ENCODE measurements at places on chromosomes 12 and 14. TPM values are rescaled to one million over a fixed set of nuclear protein-coding genes. Genes with fewer than 3 reads are reported as not detected.

PARP11 gene
- total RNA-seq, result 8.1 TPM

DDN gene
- 0.81 TPM for total RNA-seq

ALDH1L2 gene
- under 0.01 TPM for total RNA-seq

GRCh38 chr12:94563286-94563685 lies 87.1 kb downstream of the TMCC3 start:
- DNase-seq, result no peak

GRCh38 chr12:63893170-63893569 lies 48.7 kb downstream of the SRGAP1 start:
- no peak for DNase-seq

GRCh38 chr12:114676142-114676741 lies 7.7 kb downstream of the TBX3 start:
- no peak for DNase-seq

DNA sequence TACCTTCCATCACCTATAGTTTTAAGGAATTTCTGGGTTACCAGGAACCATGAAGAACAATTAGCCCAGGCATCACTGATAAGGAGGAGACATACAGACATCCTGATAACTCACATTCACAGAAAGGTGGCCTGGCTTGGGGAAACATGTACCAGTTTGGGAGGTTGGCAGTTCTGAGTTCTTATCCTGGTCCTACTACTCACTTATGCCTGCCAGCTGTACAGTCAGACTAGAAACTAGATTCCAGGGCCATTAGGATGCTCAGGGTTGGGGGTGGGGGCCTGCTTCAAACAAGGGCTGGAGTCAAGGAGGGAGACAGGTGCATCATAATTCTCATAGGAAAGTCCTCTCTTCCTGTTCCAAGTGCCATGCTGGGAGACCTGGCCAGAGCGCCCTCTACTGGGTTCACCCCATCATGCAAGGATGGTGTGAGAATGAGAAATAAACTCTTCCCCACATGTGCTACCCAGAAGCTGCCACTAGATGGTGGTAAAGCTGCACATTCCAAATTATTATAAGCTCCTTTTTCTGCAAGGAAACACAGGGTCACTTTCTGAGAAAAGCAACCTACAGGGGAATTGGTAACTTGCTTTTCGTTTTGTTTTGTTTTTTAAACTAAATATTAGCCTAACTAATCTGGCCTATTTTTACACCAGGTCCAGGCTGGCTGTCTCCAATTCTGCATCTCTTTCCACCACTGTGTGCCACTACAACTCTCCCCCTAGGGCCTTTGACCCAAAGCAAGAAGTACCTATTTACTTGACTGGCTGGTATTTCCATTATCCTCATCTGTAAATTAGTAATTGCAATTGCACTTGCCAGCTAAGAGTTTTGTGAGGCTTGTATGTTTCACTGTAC lies 14.5 kb downstream of the OAS2 start:
- peak; percentile 61 for DNase-seq

GRCh38 chr12:53419756-53420155 lies 3.9 kb upstream of the AMHR2 start:
- DNase-seq, result no peak

DNA sequence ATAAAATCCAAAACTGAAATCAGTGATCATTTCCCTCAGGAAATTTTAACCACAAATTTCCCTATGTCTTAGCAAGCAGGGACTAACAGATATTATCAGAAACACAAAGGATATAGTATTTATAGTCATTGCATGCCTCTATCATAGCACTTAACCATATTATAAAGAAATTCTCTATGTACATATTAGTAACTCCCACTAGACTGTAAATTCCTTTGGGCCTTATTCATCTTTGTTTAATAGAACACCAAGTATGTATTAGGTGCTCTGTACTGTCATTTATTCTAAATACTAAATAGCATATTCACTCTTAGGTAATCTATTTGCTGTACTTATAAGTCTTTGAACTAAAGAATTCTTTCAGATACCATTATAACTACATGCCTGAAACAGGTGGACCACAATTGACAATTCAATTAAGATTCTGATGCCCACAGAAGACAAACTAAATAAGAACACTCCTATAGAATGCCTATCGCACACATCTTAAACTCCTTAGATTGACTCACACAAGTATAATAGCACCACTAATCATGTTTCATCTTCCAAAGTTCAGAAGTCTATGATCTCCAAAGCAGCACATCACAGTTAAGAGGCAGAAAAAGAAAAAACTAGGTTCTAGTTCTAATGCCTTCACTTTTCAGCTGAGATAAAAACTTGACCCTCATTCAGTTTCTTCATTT lies 134.1 kb downstream of the FSCB start:
- no peak for DNase-seq

- DNase-seq, result no peak
These were observed 79.7 kb upstream of the GNG2 start for GRCh38 chr14:51780741-51781140.

GRCh38 chr12:29769162-29769858 lies 14.4 kb downstream of the TMTC1 start:
- no peak for DNase-seq

GRCh38 chr12:101634724-101635123 lies 40.0 kb downstream of the MYBPC1 start:
- DNase-seq, result peak; percentile 44

- no peak for DNase-seq
These were observed 4.6 kb downstream of the KIF26A start for GRCh38 chr14:104142946-104143470.

GRCh38 chr12:25780771-25781170 lies 177.7 kb upstream of the RASSF8 start:
- no peak for DNase-seq

DNA sequence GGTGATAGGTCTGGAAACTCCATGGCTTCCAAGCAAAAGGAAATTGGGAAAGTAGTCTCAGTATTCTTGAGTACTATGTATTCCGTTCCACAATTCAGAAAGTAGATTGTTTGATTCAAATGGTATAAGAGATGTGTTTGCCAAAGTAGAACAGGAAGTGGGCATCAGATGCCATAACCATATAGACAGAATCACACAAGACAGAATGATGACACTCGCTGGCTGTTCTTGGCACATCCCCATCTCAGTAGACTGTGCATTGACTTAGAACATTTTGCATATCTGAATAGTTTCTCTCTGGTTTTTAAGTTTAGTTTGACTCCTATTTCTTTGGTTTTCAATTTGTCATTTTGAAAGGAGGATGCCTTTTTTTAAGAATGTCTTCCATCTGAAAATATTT lies 221.1 kb upstream of the RGS6 start:
- no peak for DNase-seq

Data from hematopoietic multipotent progenitor cell (in vitro differentiated cells).